Hepatocyte (in vitro differentiated cells): ENCODE measurements at places on chromosomes 11 and 22.

DNA sequence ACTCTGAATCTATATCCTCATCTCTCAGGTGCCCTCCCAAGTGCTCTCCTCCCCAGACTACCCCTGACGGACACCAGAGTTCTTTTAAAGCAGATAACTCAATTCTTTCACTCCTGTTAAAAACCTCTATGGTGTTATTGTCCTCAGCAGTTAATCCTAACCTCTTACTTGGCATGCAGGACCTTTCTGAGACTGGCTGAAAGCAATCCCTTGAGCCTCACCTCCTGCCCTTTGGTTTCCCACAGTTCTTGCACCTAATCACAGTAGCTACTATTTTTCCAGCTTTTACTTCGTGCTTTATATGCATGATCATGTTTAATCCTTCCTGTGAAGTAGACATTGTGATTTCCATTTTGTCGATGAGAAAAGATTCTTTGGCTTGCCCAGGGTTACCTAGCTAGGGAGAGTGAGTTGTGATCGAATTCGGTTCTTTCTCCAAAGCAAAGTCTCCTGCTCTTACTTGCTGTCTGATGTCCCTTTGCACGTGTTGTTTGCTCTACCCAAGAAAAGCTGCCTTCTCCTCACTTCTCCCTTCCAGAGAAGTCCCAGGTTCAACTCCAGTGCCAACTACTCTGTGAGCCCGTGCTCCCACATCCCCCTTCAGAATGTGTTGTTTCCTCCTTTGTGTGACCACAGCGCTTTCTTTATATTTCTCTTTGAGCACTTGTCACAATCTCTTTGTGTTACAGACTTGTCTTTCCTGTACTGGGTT is 2.1 kb downstream of the UBE2L3 start:
- no peak for DNase-seq
- H3K4me1 ChIP-seq: peaks cover 47% of the 10 kb centered on the region
- H3K27me3 ChIP-seq: no peaks in the 10 kb centered on the region
- H3K4me3 ChIP-seq: no peak overlapping the region
- H3K36me3 ChIP-seq: no peaks in the 10 kb centered on the region

- H3K36me3 ChIP-seq: no peaks in the 10 kb centered on the region
- peaks cover 52% of the 10 kb centered on the region for H3K4me1 ChIP-seq
- peak overlapping the region; percentile 81 for H3K27ac ChIP-seq
- no peak for DNase-seq
Observed at GRCh38 chr11:13966013-13966412, 3.5 kb downstream of the SPON1 start.

DNA sequence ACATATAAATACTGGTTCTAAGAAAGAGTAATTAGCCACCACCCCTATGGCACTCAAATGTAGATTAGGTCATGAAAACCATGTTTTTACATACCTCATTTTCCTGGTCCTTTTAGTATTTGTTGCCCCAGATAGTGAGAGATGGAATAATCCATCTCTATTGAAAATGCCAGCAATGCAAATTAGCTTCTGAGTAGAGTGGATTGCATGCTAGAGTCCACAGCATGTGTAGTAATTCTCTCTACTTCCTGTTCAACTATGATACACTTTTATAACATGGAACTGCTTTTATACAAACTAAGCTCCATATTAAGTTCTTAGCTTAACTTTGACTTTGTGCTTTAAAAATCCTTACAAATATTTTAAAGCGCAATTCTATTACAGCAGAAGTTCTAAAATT is 73.2 kb downstream of the TRPC6 start:
- H3K27ac ChIP-seq: peak overlapping the region; percentile 24
- no peak for DNase-seq
- no peaks in the 10 kb centered on the region for H3K36me3 ChIP-seq
- H3K4me3 ChIP-seq: no peak overlapping the region
- H3K4me1 ChIP-seq: peaks cover 7% of the 10 kb centered on the region
- H3K27me3 ChIP-seq: no peaks in the 10 kb centered on the region

GRCh38 chr22:32836280-32837123 is 35.0 kb downstream of the TIMP3 start:
- H3K27ac ChIP-seq: no peak overlapping the region
- peak; percentile 42 for DNase-seq
- H3K27me3 ChIP-seq: no peaks in the 10 kb centered on the region
- H3K36me3 ChIP-seq: no peaks in the 10 kb centered on the region

DNA sequence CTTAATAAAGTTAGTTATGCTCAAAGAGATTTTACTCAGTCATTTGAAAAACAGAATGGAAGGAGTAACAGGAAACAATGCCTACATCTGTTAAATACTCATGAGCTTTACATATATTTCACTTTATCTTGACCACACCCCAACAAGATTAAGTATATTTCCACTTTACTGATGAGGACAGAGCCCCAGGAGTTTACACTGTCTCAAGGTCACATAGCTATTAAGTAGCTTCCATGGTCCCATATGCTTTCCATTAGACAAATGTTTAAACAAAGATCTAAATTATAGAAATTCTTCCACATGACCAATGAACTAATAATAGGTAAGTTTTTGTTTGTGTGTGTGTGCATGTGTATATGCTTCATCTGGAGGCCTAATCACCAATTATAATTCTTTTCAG is 30.2 kb downstream of the MRTFA start:
- DNase-seq: no peak
- H3K27me3 ChIP-seq: no peaks in the 10 kb centered on the region
- H3K4me3 ChIP-seq: no peak overlapping the region
- no peaks in the 10 kb centered on the region for H3K36me3 ChIP-seq

GRCh38 chr22:42708417-42708816 is 12.3 kb downstream of the A4GALT start:
- DNase-seq: no peak
- H3K4me3 ChIP-seq: no peak overlapping the region
- no peaks in the 10 kb centered on the region for H3K27me3 ChIP-seq

DNA sequence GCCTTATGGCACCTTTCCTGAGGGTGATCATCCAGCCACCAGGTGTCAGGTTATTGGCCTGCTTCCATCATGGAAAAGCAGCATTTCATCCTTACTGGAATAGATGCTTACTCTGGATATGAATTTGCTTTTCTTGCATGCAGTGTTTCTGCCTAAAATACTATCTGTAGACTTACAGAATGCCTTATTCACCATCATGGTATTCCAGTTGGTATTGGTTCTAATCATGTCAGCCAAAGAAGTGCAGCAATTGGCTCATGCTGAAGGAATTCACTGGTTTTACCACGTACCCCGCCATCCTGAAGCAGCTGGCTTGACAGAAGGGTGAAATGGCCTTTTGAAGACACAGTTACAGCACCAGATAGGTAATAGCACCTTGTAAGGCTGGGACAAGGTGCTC is 194.2 kb downstream of the AASDHPPT start:
- H3K4me1 ChIP-seq: no peaks in the 10 kb centered on the region
- no peaks in the 10 kb centered on the region for H3K36me3 ChIP-seq
- DNase-seq: no peak
- no peak overlapping the region for H3K4me3 ChIP-seq
- H3K27ac ChIP-seq: no peak overlapping the region

DNA sequence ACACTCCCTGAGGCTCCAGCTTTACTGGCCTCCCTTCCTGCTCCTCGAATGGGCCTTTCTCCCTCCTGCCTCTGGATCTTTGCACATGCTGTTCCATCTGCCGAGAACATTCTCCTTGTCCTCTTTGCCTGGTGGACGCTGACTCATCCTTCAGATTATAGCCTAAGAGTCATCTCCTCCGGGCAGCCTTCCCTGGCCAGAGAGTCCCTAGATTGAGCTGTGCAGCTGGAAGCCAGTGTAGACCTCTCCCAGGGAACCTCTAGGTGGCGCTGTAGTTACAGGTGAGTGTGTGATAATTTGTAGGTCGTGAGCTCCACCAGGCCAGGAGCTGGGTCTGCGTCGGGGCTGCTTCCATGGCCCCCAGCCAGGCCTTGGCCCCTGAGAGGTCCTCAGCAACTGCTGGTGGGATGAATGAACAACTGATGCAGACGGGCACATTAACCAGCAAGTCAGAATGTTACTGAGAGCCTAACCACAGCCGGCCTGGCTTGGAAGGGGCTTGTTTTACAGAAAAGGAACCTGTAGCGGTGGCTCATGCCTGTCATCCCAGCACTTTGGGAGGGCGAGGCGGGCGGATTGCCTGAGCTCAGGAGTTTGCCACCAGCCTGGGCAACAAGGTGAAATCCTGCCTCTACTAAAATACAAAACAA is 8.7 kb downstream of the PNPLA5 start:
- H3K4me1 ChIP-seq: no peaks in the 10 kb centered on the region
- H3K36me3 ChIP-seq: no peaks in the 10 kb centered on the region
- peaks cover 5% of the 10 kb centered on the region for H3K27me3 ChIP-seq
- peak; percentile 78 for DNase-seq
- no peak overlapping the region for H3K4me3 ChIP-seq

DNA sequence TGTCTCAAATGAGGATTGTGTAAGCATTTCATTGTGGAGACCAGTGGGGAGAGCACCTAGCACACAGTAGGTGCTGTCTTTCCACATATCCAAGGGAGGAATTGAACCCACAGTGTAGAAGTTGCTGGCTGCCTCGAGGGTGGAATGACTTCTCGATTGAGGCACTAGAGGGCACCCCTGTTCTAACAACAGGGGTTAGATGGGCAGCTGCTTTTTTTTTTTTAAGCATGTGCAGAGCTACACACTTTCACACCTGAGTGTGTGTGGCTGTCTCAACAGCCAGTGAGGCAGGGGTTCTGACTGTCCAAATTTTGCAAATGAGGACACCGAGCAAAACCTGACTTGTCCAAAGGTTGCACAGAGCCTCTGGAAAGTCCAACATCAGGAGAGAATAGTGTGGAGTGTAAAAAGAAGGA is 118.2 kb upstream of the CRYBB3 start:
- H3K27me3 ChIP-seq: no peaks in the 10 kb centered on the region
- H3K4me3 ChIP-seq: no peak overlapping the region
- peaks cover 7% of the 10 kb centered on the region for H3K4me1 ChIP-seq
- H3K36me3 ChIP-seq: no peaks in the 10 kb centered on the region
- peak; percentile 64 for DNase-seq
- no peak overlapping the region for H3K27ac ChIP-seq

- H3K27me3 ChIP-seq: no peaks in the 10 kb centered on the region
- H3K4me3 ChIP-seq: no peak overlapping the region
- H3K4me1 ChIP-seq: no peaks in the 10 kb centered on the region
- no peak overlapping the region for H3K27ac ChIP-seq
Observed at GRCh38 chr22:21826204-21826603, 41.2 kb downstream of the MAPK1 start.

- no peaks in the 10 kb centered on the region for H3K27me3 ChIP-seq
- no peaks in the 10 kb centered on the region for H3K36me3 ChIP-seq
- no peak overlapping the region for H3K27ac ChIP-seq
- H3K4me1 ChIP-seq: peaks cover 19% of the 10 kb centered on the region
- DNase-seq: no peak
Observed at GRCh38 chr11:94185416-94186084, 56.9 kb downstream of the PANX1 start.

DNA sequence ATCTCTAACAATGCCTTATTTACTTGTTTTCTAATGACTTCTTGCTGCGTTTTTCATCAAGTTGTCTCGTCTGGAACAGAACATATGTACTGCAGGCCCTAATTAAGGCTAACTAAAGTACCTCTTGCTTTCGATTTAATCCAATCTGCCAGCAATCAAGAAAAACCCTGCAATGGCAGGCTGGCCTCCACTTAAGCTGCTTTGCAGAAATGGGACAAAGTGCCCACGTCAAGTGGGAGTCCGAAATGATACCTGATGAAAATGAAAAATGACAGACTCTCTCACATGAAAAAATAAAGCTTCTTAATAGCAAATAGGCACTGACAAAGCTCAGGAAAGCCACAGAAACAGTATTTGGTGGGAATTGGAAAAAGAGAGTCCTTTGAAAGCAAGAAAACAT is 1454.7 kb downstream of the FAM181B start:
- no peaks in the 10 kb centered on the region for H3K36me3 ChIP-seq
- H3K4me3 ChIP-seq: no peak overlapping the region
- no peak overlapping the region for H3K27ac ChIP-seq
- no peak for DNase-seq
- no peaks in the 10 kb centered on the region for H3K4me1 ChIP-seq

DNA sequence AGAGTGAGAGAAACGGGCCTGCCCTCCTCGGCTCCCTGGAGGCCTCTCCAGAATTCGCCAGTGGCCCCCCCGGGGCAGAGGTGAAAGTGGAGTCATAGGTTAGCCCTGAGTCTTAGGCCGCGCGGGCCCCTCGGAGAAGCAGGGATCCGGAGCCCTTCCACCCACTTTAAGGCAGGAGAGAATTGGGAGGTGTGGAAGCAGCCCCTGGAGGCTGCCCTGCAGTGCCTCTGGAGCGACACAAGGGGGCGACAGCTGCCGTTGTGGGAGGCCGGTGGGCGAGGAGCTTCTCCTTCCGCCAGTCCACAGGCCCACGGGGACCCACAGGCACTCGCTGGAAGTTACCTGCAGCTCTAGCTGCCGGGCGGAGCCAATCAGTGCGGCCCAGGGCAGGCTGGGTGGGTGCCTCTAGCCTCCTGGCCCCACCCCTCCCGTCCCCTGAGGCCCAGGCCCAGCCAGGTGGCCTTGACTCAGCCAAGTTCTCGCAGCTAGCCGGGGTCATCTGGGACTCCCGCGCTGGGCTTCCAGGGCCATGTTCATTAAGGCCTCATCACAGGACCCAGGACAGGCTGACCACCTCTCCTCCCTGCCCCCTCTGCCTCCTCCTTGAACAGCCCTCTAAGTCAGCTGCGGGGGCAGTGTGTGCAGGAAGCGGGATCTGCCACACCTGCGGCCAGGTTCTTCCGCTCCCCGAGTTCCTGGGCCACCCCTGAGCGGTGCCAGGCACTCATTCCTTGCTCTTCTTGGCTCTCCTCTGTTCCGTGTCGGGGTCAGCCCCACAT is 5.0 kb downstream of the DGKZ start:
- peaks cover 16% of the 10 kb centered on the region for H3K4me1 ChIP-seq
- peak; percentile 64 for DNase-seq
- H3K4me3 ChIP-seq: no peak overlapping the region
- no peaks in the 10 kb centered on the region for H3K27me3 ChIP-seq
- H3K36me3 ChIP-seq: no peaks in the 10 kb centered on the region
- no peak overlapping the region for H3K27ac ChIP-seq

- H3K36me3 ChIP-seq: no peaks in the 10 kb centered on the region
- H3K4me1 ChIP-seq: peaks cover 5% of the 10 kb centered on the region
- no peak overlapping the region for H3K4me3 ChIP-seq
- no peak overlapping the region for H3K27ac ChIP-seq
- DNase-seq: no peak
Observed at GRCh38 chr11:71263386-71263785, 11.0 kb upstream of the SHANK2 start.
